ENCODE measurements at places on chromosomes 13 and 19.

- no peaks in the 10 kb centered on the region for H3K4me1 ChIP-seq
- H3K4me3 ChIP-seq, result no peak overlapping the region
- no peaks in the 10 kb centered on the region for H3K36me3 ChIP-seq
- DNase-seq, result peak; percentile 11
- peaks cover 15% of the 10 kb centered on the region for H3K27me3 ChIP-seq
Observed at GRCh38 chr13:29707876-29708543, 112.5 kb upstream of the SLC7A1 start.

DNA sequence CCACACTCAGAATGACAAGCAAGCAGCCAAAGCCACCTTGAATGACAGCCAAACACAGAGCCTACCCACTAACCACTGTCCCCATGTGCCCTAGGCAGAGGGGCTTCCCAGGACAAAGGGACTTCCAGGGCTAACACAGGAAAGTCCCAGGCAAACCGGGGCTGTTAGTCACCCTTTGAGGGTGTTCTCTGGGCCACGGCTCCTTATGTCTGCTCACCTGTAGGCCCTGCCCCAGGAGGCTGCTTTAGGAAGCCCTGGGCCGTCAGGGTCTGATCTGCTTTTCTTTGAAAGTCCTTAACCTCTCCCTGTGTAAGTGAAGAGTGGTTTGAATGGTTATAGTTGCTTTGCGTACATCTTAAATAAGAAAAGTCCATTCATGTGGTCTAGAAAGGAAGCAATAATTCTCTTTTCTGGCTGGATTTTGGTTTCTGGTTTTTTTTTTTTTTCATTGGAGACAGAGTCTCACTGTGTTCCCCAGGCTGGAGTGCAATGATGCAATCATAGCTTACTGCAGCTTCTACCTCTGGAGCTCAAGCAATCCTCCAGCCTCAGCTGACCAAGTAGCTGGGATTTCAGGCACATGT is 161.4 kb downstream of the EFNB2 start:
- no peaks in the 10 kb centered on the region for H3K4me1 ChIP-seq
- DNase-seq, result no peak
- H3K27ac ChIP-seq, result no peak overlapping the region
- H3K4me3 ChIP-seq, result no peak overlapping the region
- no peaks in the 10 kb centered on the region for H3K36me3 ChIP-seq
- H3K27me3 ChIP-seq, result peaks cover 42% of the 10 kb centered on the region

- no peaks in the 10 kb centered on the region for H3K36me3 ChIP-seq
- DNase-seq, result peak; percentile 76
- H3K4me3 ChIP-seq, result peak overlapping the region; percentile 98
- peak overlapping the region; percentile 97 for H3K27ac ChIP-seq
Observed at GRCh38 chr19:1860042-1860775, 3.2 kb downstream of the KLF16 start.

DNA sequence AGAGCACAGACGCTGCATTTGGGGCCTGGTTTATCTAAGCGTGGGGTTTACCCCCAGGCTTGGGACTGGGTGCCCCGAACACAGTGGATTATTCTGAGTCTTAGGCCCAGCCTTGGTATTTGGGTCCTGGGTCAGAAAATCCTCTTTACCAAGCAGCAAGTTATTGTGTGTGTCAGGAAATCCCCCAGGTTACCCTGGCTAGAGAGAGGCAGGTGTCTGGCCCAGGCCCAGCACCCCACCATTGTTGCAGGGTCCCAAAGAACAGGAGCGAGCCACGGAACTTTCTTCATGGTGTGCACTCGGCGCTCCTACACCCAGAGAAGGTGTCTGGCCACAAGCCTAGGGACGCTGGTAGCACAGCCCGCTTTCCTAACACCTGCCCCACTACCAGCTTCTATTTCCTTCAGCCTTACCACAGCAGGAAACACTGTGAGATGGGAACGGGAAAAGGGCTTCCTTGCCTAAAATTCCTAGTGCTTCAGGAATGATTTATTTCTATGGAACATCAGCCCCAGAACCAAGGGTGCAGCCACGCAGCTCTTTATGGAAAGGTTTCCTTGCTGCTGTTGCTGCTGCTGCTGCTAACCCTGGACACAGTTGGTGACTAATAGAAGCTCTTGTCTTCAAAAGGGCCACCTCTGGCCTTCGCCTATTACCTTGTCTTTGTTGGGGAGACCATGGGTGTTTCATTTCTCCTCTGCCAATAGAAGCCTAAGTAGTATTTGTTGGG is 7.4 kb upstream of the CDX2 start:
- H3K4me1 ChIP-seq, result peaks cover 2% of the 10 kb centered on the region
- no peak overlapping the region for H3K4me3 ChIP-seq
- H3K27ac ChIP-seq, result no peak overlapping the region
- peaks cover 86% of the 10 kb centered on the region for H3K27me3 ChIP-seq

GRCh38 chr13:48662226-48662625 is 8.5 kb downstream of the CYSLTR2 start:
- DNase-seq, result no peak
- H3K27me3 ChIP-seq, result no peaks in the 10 kb centered on the region
- H3K4me3 ChIP-seq, result no peak overlapping the region
- no peaks in the 10 kb centered on the region for H3K36me3 ChIP-seq
- H3K27ac ChIP-seq, result no peak overlapping the region

DNA sequence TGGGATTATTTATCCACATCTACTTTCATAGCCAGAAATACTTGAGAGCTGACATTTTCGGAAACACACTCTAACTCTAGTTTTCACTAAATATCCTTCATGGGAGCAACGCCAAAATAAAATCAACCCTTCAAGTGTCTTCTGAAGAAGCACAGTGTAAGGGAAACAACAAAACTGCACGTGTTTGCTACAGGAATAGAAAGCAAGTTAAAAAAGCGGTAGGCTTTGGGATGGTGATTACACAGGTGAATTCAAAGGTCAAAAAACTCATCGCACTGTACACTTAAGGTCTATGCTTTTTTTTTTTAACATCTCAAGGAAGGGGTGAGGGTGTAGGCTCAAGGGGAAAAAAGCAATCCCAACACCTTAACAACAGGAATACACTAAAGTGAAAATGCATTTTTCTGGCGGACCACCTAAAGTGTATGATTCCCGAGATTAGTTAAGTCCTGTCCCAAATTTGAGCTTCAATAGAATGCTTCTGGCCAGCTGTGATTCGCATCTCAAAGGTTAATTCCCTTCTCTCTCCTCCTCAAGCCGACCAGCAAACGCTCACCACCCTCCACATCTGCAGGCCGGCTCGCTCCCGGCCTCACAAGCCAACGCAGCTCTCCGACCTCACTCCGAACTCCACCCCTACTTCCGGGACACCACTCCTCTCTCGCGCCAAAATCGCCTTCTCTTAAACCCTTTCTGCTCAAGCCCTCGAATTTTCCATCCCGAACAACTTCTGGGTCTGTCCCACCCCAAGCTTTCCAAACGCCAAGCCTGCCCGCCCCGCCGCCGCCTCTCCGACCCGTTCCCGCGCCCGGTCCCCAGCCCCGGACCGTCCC is 1.1 kb downstream of the ARGLU1 start:
- peaks cover 74% of the 10 kb centered on the region for H3K4me1 ChIP-seq
- peak overlapping the region; percentile 96 for H3K4me3 ChIP-seq
- peak overlapping the region; percentile 98 for H3K27ac ChIP-seq
- no peaks in the 10 kb centered on the region for H3K27me3 ChIP-seq
- no peak for DNase-seq

DNA sequence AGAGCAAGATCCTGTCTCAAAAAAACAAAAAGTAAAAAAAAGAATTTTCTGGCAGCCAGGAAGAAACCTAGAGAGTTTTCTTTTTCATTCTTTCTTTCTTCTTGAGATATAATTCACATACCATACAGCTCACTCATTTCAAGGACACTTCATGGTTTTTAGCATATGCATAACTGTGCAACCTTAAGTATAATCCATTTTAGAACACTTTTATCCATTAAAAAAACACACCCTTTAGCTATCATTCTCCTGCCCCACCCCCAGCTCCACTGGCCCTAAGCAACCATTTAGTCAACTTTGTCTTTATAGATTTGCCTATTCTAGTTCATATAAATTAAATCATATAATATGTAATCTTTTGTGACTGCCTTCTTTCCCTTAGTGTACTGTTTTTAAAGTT is 8.1 kb upstream of the IPO5 start:
- no peak overlapping the region for H3K27ac ChIP-seq
- DNase-seq, result no peak
- no peaks in the 10 kb centered on the region for H3K36me3 ChIP-seq
- H3K4me3 ChIP-seq, result no peak overlapping the region
- peaks cover 2% of the 10 kb centered on the region for H3K27me3 ChIP-seq
- no peaks in the 10 kb centered on the region for H3K4me1 ChIP-seq

- H3K4me3 ChIP-seq, result no peak overlapping the region
- no peaks in the 10 kb centered on the region for H3K4me1 ChIP-seq
- no peak for DNase-seq
- H3K27ac ChIP-seq, result no peak overlapping the region
- peaks cover 20% of the 10 kb centered on the region for H3K27me3 ChIP-seq
- no peaks in the 10 kb centered on the region for H3K36me3 ChIP-seq
Observed at GRCh38 chr13:106660746-106661625, 93.0 kb upstream of the ARGLU1 start.

DNA sequence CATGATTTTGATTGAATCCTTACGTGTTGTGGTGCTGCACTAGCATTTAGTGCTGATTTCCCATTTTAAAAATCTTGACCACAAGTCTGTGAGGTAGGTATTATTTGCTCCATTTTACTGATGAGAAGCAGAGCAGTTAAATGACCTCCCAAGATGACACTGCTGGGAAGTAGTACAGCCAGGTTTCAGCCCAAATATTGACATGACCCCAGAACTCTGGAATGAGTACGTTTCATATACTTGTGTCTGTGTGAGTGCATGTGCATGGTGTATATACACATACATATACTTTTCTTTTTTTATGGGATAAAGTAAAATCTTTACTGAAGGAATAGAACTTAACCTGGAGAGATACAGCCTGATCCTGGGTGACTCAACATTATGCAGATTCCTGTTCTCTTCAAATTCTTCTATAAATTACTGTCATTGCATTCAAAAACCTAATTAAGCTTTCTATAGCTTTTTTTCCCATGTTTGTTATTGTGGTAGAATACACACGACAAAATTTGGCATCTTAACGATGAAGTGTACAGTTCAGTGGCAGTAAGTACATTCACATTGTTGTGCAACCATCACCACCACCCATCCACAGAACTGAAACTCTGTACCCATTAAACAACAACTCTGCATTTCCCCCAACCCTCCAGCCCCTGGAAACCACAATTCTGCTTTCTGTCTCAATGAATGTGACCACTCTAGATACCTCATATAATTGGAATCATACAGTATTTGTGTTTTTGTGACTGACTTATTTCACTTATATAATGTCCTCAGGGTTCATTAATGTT is 311.9 kb downstream of the MTUS2 start:
- DNase-seq, result no peak
- H3K27ac ChIP-seq, result no peak overlapping the region
- H3K4me3 ChIP-seq, result no peak overlapping the region
- no peaks in the 10 kb centered on the region for H3K36me3 ChIP-seq
- H3K4me1 ChIP-seq, result no peaks in the 10 kb centered on the region
- no peaks in the 10 kb centered on the region for H3K27me3 ChIP-seq

- peak overlapping the region; percentile 81 for H3K4me3 ChIP-seq
- peak; percentile 69 for DNase-seq
- H3K27ac ChIP-seq, result no peak overlapping the region
- peaks cover 7% of the 10 kb centered on the region for H3K4me1 ChIP-seq
- no peaks in the 10 kb centered on the region for H3K27me3 ChIP-seq
Observed at GRCh38 chr19:17555929-17556813, 722 bp downstream of the COLGALT1 start.

GRCh38 chr19:49017666-49018351 is 918 bp upstream of the LHB start:
- H3K27me3 ChIP-seq, result no peaks in the 10 kb centered on the region
- H3K4me3 ChIP-seq, result peak overlapping the region; percentile 89
- peak; percentile 66 for DNase-seq
- H3K36me3 ChIP-seq, result peaks cover 8% of the 10 kb centered on the region
- H3K27ac ChIP-seq, result no peak overlapping the region

DNA sequence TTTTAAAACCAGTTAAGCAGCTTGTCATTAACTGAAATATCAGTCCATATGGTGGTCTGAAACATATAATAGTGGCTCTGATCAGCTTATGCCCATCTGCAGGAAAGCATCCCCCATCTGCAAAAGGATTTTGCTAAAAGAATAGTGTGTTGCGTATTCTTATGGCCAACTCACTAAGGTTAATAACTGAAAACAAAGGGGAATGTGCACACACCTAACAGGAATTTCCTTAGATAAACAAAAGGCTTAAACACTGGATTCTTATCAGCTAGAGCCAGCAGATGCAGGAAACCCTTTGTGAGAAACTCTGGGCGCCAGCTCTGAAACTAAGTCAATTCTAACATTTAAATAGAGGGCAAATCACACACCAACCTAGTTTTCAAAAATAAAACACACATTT is 22.1 kb downstream of the VPS36 start:
- no peak overlapping the region for H3K4me3 ChIP-seq
- no peak overlapping the region for H3K27ac ChIP-seq
- H3K36me3 ChIP-seq, result no peaks in the 10 kb centered on the region
- no peaks in the 10 kb centered on the region for H3K27me3 ChIP-seq
- no peak for DNase-seq

DNA sequence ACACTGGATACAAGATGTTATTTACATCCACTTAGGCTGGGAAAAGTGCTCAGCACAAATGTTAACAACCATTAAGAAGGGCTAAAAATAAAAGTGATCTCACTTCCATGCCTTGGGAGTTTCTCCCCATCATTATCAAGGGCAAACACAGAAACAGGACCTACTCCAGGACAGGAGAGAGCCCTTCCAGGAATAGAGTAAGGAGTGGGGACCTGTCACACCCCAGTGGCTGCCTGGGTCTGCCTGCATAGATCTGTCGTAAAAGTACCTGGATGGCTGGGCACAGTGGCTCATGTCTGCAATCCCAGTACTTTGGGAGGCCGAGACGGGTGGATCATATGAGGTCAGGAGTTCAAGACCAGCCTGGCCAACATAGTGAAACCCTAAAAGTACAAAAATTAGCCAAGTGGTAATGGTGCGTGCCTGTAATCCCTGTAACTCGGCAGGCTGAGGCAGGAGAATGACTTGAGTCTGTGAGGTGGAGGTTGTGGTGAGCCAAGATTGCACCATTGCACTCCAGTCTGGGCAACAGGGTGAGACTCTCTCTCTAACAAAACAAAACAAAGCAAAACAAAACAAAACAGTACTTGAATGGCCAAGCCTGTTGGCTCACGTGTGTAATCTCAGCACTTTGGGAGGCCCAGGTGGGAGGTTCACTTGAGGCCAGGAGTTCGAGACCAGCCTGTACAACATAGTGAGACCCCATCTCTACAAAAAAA is 5.6 kb downstream of the ATP8A2 start:
- no peaks in the 10 kb centered on the region for H3K36me3 ChIP-seq
- peaks cover 5% of the 10 kb centered on the region for H3K4me1 ChIP-seq
- DNase-seq, result no peak
- H3K4me3 ChIP-seq, result no peak overlapping the region
- no peak overlapping the region for H3K27ac ChIP-seq

GRCh38 chr19:33752018-33752800 is 44.5 kb upstream of the KCTD15 start:
- peaks cover 6% of the 10 kb centered on the region for H3K27me3 ChIP-seq
- no peak overlapping the region for H3K27ac ChIP-seq
- H3K36me3 ChIP-seq, result no peaks in the 10 kb centered on the region

- no peaks in the 10 kb centered on the region for H3K4me1 ChIP-seq
- H3K27me3 ChIP-seq, result peaks cover 6% of the 10 kb centered on the region
- DNase-seq, result no peak
- no peaks in the 10 kb centered on the region for H3K36me3 ChIP-seq
- no peak overlapping the region for H3K4me3 ChIP-seq
Observed at GRCh38 chr13:43286751-43287150, 263.4 kb downstream of the DNAJC15 start.

- no peak overlapping the region for H3K27ac ChIP-seq
- H3K4me1 ChIP-seq, result no peaks in the 10 kb centered on the region
- peaks cover 4% of the 10 kb centered on the region for H3K27me3 ChIP-seq
- no peak for DNase-seq
- H3K36me3 ChIP-seq, result no peaks in the 10 kb centered on the region
Observed at GRCh38 chr13:95579303-95579702, 26.8 kb downstream of the CLDN10 start.
